ENCODE measurements at places on chromosomes 4 and X.

DNA sequence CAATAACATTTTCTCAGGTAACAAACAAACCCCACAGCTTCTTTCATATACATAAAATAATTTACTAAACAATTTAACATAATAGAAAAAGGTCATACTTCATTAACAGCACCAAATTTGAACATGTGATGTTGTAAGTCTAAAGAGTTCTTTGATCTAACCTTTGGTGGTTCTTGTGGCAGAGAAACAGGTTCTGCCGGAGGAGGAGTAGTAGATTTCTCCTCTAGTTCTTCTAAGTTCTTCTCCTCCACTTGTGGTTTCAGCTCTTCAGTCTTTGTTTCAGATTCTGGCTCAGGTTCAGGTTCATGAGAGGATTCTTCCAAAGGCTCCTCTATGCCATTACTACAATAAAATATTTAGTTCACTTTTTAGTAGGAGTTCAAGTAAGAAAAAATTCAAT is 18.3 kb downstream of the G3BP2 start:
- no peak for DNase-seq

DNA sequence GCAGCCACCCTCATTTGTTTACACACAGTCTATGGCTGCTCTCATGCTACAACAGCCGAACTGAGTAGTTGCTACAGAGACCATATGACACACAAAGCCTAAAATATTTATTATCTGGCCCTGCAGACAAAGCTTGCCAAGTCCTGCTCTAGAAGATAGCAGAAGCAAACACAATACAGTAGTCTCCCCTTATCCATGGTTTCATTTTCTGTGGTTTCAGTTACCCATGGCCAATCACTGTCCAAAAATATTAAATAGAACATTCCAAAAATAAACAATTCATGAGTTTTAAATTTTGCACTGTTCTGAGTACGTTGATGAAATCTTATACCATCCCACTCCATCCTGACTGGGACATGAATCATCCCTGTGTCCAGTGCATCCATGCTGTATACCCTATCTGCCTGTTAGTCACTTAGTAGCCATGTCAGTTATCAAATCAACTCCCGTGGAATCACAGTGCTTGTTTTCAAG is 40.2 kb upstream of the ZNF81 start:
- no peak for DNase-seq

GRCh38 chr4:148776941-148777340 is 334.7 kb upstream of the NR3C2 start:
- DNase-seq: no peak

DNA sequence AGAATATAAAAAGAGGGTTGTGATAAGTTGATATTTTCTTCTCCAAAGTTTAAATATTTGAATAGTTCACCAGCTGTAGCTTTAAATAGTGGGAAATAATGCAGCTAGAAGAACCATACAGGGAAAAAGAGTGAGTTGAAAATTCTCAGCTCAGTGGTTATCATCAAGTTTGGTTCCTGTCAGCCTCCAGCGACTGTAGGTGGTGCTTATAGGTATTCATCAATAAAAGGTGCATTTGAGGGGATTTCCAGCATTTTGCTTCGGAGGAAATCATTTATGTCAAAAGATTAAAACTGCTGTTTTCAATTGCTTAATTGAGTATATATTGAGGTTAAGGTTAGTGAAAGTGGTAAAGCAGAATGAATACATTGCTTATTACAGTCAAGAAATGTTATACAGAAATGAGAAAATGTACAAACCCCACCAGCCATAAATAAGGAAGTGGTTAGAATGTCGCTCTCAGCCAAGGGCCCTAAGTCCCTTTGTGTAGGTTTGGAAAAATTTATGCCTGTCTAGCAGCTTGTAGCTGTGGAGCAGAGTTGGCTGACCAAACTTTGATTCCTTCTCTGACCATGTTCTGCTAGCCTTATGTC is 532.9 kb upstream of the FTHL17 start:
- DNase-seq: no peak

GRCh38 chrX:39720945-39721344 is 376.8 kb downstream of the BCOR start:
- no peak for DNase-seq
